Thoracic aorta (tissue), 2 donors: ENCODE measurements at places on chromosomes 5 and 9.

DNA sequence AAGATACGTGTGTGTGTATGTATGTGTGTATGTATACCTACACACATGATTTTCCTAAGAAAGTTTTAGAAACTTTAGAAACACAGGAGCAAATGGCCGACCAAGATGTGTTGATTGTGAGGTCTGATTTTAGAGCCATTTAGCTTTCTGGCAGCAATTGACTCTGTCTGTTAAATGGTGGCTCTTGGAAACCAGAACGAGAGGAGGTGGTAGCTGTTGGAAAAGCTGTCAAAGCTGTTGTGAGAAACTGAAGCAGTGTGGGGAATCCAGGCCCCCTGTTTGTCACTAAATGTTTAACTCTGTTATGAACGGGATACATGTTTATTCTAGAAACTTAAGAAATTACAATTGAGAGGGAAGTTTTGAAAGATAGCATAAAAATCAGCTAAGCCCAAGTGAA, 91.4 kb downstream of the GOLPH3 start:
- DNase-seq: no peak

DNA sequence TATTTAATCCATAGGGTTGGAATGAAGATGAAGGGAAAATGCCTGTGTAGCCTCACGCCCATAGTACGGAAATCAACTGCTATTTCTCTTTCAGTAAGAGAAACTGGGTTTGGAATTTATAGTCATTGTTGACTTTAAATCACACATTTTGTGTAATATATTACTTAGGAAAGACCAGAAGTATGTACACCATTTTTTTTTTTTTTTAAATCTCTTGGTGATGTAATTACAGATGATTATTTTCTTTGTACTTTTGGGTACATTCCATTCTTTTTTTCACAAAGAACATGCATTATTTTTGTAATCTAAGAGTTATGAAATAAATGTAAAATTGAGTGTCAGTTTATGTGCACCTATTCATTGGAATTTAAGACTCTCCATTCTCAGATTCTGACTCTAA, 45.7 kb downstream of the POC5 start:
- DNase-seq: no peak

- DNase-seq: no peak
Observed at GRCh38 chr5:79025054-79025472, 40.0 kb upstream of the ARSB start.

GRCh38 chr9:17490110-17490509, 88.8 kb upstream of the SH3GL2 start:
- DNase-seq: no peak

- DNase-seq: no peak
Observed at GRCh38 chr5:9537223-9538141, 8.4 kb downstream of the SEMA5A start.

- DNase-seq: no peak
Observed at GRCh38 chr9:127686461-127687393, 20.1 kb upstream of the CFAP157 start.

DNA sequence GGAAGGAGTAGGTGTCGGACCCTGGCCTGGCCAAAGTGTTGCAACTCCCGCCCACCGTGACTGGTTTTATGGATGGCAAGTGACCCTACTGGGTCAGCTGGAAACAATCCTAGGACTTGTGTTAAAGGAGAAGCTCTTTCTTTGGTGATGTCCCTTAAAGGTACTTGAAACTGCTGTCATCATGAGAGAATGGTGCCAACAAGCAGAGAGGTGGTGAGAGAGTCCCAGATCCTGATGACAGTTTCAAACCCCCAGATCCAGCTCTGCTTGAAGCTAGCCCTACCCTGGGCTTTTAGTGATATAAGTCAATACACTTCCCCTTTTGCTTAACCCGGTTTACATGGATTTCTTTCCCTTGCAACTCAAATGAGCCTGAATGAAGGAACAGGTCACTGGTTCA, 72.5 kb upstream of the UBTD2 start:
- no peak for DNase-seq

GRCh38 chr5:83388608-83389007, 82.9 kb upstream of the VCAN start:
- DNase-seq: no peak

DNA sequence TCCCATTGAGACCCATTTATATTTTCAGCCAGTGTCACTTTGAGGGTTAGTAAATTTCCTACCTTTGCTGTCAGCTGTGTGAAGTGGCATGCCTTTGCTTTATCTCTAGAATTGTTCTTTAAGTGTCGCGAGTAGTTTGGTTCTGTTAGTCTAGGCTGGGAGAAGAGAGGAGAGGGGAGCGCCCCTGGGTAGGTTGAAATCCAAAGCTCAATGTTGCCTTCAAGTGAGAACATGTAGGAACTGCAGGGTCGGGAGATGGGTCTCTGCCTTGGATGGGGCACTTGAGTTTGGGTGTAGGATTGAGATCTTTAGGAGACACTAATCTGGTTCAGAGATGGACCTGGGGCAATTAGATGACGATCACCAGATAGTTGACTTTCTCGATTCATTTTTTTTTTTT, 46.3 kb downstream of the STC2 start:
- DNase-seq: no peak

DNA sequence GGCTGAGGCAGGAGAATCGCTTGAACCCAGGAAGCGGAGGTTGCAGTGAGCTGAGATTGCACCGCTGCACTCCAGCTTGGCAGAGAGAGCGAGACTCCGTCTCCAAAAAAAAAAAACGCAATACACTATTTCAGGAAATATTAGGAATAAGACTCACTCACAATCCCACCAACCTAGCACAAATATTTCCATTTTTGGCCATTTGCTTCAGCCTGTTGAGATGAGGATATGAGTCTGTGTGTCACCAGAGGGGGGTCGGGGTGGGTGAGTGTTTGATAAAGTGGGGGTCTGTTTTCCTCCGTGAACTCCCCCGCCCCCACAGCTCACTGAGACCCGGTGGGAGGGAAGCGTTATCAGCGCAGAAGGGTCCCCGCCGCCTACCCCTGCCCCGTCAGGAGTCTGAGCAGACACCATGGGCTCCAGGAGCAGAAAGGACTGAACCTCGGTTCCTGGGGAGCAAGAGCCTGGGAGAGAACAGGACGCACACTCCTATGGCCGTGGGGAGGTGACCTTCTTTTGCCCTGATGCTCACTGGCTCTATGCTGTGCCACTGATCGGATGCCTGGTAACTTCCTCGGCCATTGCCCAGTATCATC, 153.8 kb upstream of the PHYKPL start:
- no peak for DNase-seq
